ENCODE measurements at places on chromosomes 12 and 14. TPM values are rescaled to one million over a fixed set of nuclear protein-coding genes. Genes with fewer than 3 reads are reported as not detected.

DNA sequence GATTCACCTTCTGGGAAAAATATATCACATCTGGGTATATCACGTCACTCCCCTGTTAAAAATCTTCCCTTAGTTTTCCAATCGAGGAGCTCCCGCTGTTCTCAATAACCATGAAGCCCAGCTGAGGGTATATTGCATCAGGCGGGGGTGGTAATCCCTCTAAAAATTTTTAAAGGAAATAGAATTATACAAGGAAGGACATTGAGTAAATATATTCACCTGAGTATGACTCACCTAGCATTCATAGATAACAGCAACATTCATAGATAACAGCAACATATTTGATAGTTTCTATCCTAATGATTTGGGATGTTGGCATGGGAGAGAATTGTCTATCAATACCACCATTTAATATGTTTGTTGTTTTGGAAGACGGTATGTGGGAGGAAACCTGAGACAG lies 473.6 kb downstream of the RMST start:
- no peaks in the 10 kb centered on the region for H3K4me1 ChIP-seq
- no peaks in the 10 kb centered on the region for H3K27me3 ChIP-seq
- H3K36me3 ChIP-seq: no peaks in the 10 kb centered on the region
- no peak overlapping the region for H3K4me3 ChIP-seq

Gene MLXIP
- 88.1 TPM for total RNA-seq

GRCh38 chr14:66432334-66432733 lies 53.8 kb upstream of the CCDC196 start:
- H3K27ac ChIP-seq: no peak overlapping the region
- H3K36me3 ChIP-seq: no peaks in the 10 kb centered on the region
- H3K27me3 ChIP-seq: no peaks in the 10 kb centered on the region
- DNase-seq: no peak

Gene CLEC2B
- total RNA-seq: 74.6 TPM

GRCh38 chr12:10957741-10958140 lies 18.7 kb upstream of the TAS2R14 start:
- peaks cover 19% of the 10 kb centered on the region for H3K4me1 ChIP-seq
- no peak overlapping the region for H3K27ac ChIP-seq
- no peaks in the 10 kb centered on the region for H3K27me3 ChIP-seq
- H3K36me3 ChIP-seq: no peaks in the 10 kb centered on the region

GRCh38 chr14:73723797-73724661 lies 9.8 kb upstream of the PNMA1 start:
- H3K36me3 ChIP-seq: peaks cover 82% of the 10 kb centered on the region
- no peak overlapping the region for H3K4me3 ChIP-seq
- no peaks in the 10 kb centered on the region for H3K27me3 ChIP-seq

Gene CCDC175
- not detected for total RNA-seq

Gene PMEL
- total RNA-seq: not detected

DNA sequence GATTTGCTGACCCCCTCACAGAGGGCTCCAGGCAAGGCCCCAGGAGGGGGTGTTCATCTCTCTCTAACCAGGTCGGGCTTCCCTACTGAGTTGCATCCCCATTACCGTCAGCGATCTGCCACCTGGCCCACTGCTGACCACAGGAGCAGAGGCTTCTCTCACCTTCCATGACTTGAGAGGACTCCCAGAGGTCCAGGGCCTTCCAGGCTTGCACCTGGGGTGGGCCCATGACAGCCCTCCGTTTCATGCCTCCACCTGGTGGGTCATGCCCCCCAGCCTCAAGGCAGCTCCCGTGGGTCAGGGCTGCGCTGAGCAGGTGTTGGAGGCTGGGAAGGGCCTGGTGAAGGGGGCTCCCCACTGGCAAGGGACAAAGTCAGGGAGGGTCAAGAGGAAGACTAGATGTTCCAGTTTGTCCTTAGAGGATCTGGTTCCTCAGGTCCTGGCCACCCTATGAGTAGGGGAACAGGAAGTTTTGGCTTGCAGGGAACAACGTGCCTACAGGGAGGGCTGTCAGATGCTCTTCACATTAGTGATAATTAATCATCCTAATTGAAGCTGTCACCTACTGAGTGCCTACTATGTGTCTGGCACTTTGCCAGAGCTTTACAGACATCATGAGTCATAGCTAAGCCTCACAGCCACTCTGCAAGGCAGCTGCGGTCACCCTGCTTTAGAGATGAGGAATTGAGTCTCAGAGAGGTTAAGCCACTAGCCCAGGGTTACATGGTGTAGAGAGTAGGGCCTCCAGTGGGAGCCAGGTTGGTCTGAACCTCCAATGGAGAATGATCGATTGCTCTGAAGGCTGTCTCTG lies 13.8 kb downstream of the NFKBIA start:
- no peak for DNase-seq
- H3K4me3 ChIP-seq: no peak overlapping the region
- H3K36me3 ChIP-seq: no peaks in the 10 kb centered on the region
- H3K4me1 ChIP-seq: no peaks in the 10 kb centered on the region

DNA sequence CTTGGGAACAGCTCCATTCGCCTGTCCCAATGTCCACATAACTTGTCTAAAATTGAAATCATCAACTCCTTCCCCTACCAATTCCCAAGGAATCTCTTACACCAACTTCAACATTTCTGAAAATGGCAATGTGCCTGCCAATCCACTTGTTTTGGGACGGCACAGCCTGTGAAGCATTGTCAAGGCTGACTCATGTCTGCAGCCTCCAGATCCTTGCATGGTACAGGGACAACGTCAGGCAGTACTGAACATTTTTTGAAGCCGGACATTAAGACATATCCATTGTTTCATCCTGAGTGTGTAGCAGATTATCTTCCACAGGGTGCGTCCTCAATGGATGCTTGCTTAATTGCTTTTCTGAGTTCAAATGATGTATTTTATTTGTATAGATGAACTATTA lies 794.1 kb downstream of the BCL11B start:
- no peaks in the 10 kb centered on the region for H3K36me3 ChIP-seq
- DNase-seq: no peak
- H3K4me3 ChIP-seq: no peak overlapping the region
- H3K4me1 ChIP-seq: no peaks in the 10 kb centered on the region

Gene KRT74
- not detected for total RNA-seq

DNA sequence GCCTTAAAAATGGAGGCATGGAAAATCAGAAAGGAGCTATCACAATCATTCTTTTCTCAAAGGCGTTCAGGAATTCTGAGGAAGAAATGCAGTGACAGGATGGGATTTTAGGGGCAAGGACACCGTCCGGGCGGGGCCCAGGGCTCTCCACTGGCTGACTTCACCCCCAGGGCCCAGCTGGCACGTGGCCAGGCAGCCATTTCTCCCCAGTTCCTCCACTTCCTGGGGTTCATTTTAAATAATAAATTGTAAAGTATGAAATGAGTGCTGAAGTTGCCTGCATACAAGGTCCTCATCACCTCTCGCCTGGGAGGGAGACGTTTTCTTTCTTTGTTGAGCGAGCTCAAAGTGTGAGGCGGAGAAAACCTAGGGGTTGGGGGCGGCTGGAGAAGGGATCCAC lies 73.8 kb downstream of the WDR20 start:
- peaks cover 25% of the 10 kb centered on the region for H3K36me3 ChIP-seq
- no peak overlapping the region for H3K27ac ChIP-seq
- H3K4me1 ChIP-seq: no peaks in the 10 kb centered on the region

Gene PZP
- total RNA-seq: not detected

Gene CELA1
- total RNA-seq: 0.73 TPM

GRCh38 chr12:43812926-43813325 lies 6.8 kb upstream of the TWF1 start:
- no peaks in the 10 kb centered on the region for H3K36me3 ChIP-seq
- no peak overlapping the region for H3K4me3 ChIP-seq
- H3K27ac ChIP-seq: no peak overlapping the region

DNA sequence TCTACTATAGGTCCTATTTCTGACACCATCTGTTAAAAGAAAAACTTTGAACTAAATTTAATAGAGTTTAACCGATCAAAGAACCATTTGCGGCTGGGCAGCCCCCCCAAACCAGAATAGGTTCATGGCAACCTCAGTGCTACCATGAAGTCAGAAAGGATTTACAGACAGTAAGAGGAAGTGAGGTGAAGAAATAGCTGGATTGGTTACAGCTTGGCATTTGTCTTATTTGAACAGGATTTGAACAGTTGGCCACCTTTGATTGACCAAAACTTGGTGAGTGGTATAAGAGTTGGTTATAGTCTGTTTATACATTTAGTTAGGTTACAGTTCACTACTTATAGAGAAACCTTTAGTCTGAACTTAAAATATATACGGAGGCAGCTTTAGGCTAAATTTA lies 88.9 kb downstream of the TXNDC16 start:
- H3K27me3 ChIP-seq: no peaks in the 10 kb centered on the region
- peaks cover 7% of the 10 kb centered on the region for H3K4me1 ChIP-seq
- no peak for DNase-seq
- no peak overlapping the region for H3K4me3 ChIP-seq
